Upper lobe of left lung (tissue), 6 donors: ENCODE measurements at places on chromosomes 3 and 15. TPM values are rescaled to one million over a fixed set of nuclear protein-coding genes. Genes with fewer than 3 reads are reported as not detected.

GRCh38 chr3:2897821-2898220 is 212.4 kb downstream of the IL5RA start:
- DNase-seq: no peak

DNA sequence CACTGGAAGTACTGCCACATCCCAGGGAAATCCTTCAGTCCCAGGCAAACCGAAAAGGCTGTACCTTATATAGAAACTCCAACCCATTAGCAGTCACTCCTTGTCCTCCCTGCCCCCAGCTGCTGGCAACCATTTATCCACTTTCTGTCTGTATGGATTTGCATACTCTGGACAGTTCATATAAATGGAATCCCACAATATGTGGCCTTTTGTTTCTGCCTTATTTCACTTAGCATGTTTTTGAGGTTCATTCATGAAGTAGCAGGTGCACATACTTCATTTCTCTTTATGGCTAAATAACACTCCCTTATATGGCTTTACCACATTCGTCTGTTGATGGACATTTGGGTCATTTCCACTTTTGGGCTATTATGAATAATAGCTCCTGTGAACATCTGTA is 51.6 kb upstream of the CMTM8 start:
- DNase-seq: no peak

DNA sequence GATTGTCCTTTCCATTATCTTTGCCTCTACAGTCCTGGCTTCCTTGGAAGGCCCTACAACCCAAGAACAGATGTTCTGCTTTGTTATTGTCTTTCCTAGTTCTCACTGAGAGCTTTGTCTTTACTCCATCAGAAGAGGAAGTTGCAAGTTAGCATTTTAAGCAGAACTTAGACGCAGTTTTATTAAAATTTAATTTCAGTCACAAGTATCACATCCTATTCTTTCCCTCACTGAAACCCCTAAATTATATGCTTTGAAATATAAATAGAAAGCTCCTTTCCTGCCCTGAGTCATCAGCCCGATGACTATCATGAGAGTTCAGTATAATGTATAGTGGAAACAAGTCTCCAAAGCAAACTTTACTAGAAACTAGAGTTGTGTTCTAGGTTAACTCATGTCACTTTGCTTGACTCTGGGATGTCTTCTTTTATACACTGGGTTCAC is 291.2 kb upstream of the RBMS3 start:
- no peak for DNase-seq

GRCh38 chr3:153163756-153164550 is 1.9 kb downstream of the RAP2B start:
- DNase-seq: no peak

Gene ZIC1
- not detected for total RNA-seq

DNA sequence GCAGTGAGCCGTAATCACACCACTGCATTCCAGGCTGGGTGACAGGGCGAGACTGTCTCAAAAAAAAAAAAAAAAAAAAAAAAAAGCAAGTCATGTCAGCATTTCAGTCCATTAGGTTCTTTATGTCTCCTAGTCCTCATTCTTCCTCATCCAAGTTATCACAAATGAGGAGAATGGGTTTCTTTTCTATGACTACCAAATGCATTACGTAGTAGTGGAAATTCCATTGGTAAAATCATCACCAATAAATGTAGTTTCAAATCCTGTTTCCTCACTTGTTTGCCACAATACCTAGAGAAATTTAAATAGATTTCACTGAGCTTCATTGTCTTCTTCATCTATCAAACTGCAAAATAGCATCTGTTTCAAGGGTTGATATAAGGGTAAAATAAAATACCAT is 317.6 kb upstream of the MME start:
- DNase-seq: no peak

GRCh38 chr3:126051741-126052140 is 32.2 kb downstream of the SLC41A3 start:
- no peak for DNase-seq

DNA sequence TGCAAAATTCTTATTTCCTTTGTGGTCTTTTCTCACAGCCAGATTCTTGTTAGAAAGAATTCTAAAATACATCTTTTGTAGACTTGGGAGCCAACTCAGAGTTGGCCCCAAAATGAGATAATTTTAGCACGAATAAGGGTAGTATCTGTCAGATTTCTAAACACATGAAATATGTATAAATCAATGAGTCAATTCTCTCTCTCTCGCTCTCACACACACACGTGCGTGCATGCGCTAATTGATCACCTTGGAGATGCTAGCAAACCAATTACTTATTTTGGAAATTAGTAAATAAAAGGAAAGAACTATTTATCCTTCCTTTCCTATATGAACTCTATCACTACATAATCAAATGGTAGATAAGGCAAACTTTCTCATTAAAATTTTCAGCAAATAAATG is 32.9 kb upstream of the PIK3R4 start:
- no peak for DNase-seq

DNA sequence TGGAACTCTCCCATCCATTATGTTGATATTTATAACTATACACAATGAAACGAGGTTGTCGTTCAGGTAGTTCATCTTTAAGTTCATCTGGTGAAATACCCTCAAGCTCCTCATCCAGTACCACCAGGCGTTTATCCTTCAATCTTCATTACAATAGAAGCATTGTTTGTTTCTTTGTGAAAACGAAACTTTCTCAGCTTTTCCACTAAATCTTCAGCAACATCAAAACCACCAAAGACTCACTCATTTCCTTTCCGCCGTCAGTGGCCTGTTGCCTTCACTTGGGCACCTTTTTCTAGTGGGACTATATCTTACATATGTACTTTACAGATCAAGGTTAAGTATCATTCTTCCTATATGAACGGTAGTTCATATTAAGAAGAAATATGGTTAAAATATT is 44.1 kb upstream of the TFG start:
- no peak for DNase-seq

- no peak for DNase-seq
Observed at GRCh38 chr15:60611592-60612346, 132.8 kb upstream of the ICE2 start.

DNA sequence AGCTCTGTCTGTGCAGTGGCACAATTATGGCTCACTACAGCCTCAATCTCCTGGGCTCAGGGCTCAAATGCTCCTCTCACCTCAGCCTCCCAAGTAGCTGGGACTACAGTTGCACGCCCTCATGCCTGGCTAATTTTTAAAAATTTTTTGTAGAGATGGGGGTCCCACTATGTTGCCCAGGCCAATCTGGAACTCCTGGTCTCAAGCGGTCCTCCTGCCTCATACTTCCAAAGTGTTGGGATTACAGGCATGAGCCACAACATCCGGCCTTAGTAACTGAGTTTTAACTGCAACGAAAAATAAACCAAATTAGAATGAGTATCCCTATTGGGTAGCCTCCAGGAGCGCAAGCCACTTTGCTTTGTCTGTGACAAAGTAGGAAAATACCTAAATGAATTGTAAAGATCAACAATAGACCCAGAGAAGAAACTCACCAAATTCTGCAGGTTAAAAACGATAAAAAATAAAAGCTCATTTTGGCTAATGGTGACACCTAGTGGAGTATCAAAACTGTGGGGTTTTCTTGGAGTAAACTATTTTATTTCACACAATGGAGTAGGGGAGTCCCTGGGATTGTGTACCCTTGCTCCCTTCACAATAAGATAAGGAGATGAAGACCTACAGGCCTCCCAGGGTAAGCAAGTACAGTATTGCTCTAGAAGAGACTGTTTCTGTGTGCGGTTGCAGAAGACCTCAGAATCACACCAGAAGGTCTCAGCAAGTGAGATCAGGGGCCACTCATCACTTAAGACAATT is 21.0 kb upstream of the CA12 start:
- no peak for DNase-seq

DNA sequence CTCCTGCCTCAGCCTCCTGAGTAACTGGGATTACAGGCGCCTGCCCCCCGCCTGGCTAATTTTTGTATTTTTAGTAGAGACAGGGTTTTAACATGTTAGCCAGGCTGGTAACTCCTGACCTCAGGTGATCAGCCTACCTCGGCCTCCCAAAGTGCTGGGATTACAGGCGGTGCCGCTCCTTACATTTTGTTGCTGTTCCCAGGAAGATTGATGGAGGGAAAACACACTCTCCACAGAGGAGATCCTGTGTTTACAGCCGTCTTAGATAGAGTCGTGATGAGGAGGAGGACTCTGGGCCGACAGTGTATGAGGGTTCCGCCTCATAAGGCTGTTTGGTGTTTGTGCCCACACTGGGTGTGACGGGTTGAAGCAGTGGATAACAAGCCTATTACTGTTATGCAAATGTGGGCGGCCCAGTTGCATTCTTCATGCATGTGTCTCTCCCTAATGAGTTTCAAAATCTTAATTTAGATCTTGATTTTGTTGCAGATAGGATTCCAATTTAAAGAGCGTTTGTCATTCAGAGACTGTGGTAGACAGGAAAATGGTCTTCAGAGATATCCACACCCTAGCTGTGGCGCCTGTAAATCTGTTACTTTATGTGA is 60.0 kb downstream of the APBA2 start:
- no peak for DNase-seq

- no peak for DNase-seq
Observed at GRCh38 chr15:86663304-86663703, 583.6 kb downstream of the AGBL1 start.

GRCh38 chr3:171346582-171347300 is 113.5 kb downstream of the TNIK start:
- DNase-seq: peak; percentile 48

DNA sequence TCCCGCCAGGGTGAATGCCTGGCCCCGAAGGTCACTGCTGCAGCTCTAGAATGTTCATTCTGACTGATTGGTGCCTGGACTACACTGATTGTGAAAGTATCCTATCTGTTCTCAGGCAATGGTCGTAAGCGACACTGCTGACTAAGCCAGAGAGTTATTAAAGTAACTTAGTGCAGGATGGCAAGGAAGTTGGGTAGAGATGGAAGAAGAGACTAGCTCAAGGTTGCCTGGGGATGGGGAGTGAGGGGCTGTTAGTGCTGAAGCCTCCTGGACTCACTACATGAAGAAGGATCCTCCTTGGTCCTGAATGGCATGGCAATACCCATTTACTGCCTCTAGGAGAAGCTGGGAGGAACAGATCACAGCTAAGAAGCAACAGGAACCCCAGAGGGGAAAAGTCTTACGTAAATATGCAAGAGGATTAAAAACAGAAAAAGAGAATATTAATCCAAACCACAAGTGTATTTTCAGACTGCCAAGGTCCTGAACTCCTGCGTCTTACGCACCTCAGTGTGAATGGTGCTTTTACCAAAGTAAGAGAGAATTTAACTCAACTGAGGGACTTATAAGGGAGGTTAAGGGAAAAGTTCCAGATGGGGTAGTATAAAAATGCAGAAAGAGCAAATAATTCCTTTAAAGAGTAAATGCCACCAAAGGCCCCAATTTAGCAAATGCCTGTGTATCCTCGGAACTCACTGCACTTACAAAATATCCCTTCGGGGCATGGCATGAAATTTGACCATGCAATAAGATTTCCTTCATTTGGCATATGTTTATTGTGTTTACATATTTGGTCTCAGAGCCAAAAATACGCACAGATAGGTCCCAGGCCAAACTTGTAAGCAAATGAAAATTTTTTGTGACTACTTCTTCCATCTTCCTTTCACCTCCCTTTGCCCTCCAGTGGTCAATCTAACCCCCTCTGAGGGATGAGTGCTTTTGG is 64.0 kb upstream of the DGKG start:
- no peak for DNase-seq

DNA sequence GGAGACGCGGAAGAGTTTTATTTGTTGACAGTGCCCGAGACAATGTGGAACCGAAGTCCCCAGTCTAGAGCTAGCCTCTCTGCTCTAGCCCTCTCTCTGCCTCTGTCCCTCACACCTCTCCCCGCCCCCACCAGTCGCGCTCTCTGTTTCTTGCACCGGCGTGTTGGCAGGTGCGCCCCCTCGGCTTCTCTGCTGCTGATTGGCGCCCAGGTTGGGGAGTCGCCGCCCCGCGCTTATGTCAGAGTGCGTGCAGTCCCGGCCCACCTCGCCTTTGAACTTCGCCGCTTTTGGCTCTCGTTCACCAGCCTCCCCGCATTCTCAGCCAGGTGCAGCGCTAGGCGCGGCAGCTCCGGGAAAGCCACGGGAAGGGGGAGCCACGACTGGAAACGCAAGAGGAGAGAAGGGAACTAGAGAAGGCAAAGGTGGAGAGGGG is at the start of gene SOX14:
SOX14 (plus strand) TSS at position 315 of the 433 bp plus-strand sequence. CDS start 470 bp downstream, outside the sequence.
- DNase-seq: peak; percentile 55

Gene HTR3E
- total RNA-seq: not detected

GRCh38 chr3:42507252-42507651 is 4.8 kb downstream of the VIPR1 start:
- DNase-seq: peak; percentile 87

DNA sequence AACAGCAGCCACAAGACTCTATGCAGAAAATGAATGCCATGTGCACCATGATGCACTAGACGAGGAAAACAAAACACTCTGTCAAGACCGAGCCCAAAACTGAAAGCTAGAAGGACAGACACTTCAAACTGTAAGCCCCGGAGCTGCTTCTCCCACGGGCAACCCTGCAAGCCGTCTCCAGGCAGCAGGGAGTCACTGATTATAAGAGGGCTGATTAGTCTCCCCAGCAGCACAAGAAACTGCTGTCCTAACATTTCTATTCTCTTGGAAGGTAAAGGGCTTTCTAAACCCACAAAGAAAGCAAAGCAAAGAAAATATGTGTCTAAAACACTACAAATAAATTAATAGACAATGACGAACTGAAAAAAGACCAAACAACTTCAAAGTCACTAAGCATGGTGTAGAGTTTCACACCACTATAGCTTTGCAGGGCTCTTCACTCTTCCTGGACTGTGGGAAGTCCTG is 15.5 kb downstream of the TBC1D2B start:
- DNase-seq: peak; percentile 62

- peak; percentile 60 for DNase-seq
Observed at GRCh38 chr3:72938471-72939265, 50.8 kb downstream of the GXYLT2 start.

GRCh38 chr15:80942266-80942665 is 47.4 kb downstream of the MESD start:
- no peak for DNase-seq

Gene TMEM212
- total RNA-seq: 3.0 TPM

- no peak for DNase-seq
Observed at GRCh38 chr15:25972141-25972675, 109.1 kb upstream of the ATP10A start.

Gene TTLL13
- total RNA-seq: not detected
